ENCODE measurements at places on chromosomes 2 and 18.

- DNase-seq, result no peak
Observed at GRCh38 chr2:37570773-37571586, 100.5 kb downstream of the CDC42EP3 start.

GRCh38 chr2:209451209-209451834 lies 27.5 kb downstream of the MAP2 start:
- no peak for DNase-seq

DNA sequence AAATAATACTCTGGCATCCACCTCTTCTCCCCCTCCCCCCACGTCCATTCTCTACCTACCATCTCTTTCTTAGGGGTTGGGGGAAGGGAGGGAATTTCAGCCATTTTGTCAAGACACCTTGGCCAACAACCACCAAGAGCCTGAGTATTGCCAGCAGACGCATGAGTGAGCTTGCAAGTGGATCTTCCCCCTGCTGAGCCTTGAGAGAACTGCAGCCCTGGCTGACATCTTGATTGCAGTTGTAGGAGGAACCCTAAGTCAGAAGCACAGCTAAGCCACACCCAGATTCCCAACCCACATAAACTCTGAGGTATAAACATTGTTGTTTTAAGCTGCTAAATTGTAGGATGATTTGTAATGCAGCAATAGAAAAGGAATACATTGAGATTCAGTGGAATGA lies 165.6 kb downstream of the TMEFF2 start:
- DNase-seq, result no peak

- no peak for DNase-seq
Observed at GRCh38 chr2:28481905-28482304, 14.0 kb upstream of the PLB1 start.

DNA sequence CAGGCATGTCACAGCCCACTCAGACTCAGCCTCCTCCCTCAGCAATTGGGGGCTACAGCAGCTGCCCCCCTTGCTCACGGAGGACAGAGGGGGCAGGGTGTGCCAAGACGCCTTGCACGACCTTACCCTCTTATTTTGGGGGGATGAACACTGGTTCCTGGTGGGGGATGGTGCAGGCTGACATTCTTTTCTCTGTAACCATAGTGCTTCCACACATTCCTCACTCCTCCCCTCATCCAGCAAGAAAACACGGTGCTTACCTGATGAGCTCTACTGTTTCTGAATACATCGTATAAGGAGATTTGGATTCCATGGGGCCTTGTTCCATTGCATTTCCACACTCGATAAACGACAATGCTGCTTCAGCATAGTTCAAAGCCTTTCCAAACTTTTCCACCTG lies 75.4 kb upstream of the REV1 start:
- no peak for DNase-seq

DNA sequence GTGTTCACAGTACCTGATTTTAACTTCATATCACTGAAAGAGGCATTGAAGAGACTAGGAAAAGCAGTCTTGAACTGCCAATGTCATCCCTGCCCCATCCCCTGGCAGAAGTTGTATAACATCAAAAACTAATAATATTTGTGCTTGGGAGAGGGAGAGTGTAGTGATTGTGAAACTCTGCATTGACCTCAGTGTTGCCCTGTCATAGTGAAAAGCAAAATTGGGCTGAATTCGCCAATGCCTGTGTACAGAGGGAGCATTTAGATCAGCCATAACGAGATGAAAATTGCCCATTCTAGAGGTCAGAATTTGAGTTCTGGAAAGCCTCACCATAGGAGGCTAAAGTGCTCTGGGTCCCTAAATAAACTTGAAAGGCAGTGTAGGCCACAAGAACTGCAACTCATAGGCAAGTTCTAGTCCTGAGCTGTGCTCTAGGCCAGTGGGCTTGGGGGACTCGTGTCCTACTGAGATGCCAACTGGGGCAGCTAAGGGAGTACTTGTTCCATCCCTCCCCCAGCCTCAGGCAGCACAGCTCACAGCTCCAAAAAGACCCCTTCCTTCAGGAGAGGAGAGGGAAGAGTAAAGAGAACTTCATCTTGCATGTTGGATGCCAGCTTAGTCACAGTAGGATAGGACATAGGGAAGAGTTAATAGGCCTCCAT lies 855.6 kb downstream of the TSN start:
- DNase-seq, result no peak

Measured in NCI-H1092 (cell line).